DMS79 treated with DMSO at 0.1 percent for 48 hours (cell line): ENCODE measurements at places on chromosomes 5 and 9.

- no peak for DNase-seq
These were observed 101.2 kb downstream of the OLFM1 start for GRCh38 chr9:135188681-135189151.

- DNase-seq: peak; percentile 60
These were observed 372.6 kb downstream of the KDM4C start for GRCh38 chr9:7130266-7130820.

DNA sequence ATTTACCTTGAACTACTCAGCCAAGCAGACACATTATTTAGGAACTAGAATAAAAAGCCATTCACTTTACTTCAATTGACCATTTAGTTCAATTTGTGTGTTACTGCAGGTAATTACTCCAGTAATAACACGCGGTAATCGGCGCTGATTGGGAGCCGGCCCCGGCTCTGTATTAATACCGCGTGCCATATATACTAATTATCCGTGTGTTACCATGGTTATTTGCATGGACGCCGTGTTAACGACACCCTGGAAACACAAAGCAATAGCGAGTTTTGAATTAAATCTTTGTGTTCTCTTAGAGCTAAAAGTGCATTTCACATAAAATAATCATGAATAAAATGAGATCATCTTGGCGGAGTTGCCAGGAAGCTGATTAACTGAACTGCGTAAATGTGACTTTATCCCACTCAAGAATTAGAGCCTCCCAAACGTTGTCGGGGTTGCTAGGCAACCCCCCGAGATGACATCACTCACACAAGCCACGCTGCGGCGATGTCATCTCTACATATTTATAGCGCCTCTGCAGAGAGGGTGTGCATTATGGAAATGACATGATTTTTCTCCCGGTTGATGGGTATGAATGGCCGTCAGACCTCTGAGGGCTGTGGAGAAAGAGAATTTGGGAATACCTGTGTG is 41.4 kb upstream of the RNU6ATAC start:
- DNase-seq: peak; percentile 60

DNA sequence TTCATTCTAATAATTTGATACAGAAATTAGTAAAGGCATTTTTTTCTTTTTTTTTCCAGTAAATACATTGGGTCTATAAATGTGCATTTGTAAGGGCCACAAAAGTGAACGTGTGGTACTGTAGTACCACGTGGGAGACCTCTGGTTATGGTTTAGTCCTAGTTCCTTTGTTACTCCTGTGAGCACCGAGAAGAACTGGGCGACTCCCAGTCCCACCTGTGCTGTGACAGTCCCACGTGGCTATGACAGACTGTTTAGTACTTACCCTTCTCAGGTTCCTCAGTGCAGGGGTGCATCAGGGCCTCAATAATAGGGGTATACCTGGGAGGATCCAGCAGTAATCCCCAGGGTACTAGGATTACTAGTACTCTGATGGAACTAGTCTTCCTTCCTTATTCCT is 49.3 kb downstream of the LRRC70 start:
- DNase-seq: no peak

DNA sequence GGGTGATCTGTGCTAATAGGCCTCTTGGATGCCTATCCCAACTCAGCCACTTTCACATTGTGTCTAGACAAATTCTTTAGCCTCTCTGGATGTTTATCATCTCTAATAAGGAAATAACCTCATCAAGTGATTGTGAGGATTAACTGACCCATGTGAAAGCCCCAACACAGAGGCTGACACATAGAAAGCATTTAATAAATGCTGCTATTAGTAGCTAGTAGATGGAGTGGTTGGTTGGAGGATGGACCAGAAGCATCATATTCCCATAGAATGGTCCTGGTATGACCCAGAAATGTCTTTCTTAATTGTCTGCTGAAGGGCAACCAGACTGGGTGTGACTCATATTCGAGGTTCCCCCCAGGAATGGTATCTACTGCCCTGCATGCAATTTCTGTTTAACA is 124.4 kb downstream of the PIK3R1 start:
- DNase-seq: no peak

DNA sequence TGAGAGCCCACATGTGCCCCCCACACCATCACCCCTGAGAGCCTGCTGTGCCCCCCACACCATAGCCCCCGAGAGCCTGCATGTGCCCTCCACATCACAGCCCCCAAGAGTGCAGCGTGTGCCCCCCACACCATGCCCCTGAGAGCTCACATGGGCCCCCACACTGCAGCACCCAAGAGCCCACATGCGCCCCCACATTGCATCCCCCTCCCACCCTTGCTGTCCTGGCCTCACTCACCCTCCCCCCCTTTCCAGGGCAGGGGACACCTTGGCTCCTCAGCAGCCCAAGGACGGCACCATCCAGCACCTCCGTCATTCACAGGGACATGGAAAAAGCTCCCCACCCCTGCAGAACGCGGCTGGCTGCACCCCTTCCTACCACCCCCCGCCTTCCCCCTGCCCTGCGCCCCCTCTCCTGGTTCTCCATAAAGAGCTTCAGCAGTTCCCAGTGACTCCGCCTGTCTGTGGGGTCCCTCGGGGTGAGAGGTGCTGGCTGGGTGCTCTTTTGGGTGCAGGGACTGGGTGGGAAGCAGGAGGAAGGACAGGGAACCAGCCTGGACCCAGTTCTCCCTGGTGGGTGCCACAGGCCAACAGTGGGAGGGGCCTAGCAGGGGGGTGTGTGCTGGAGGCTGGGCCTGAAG is 5.0 kb downstream of the LCN1 start:
- DNase-seq: no peak

DNA sequence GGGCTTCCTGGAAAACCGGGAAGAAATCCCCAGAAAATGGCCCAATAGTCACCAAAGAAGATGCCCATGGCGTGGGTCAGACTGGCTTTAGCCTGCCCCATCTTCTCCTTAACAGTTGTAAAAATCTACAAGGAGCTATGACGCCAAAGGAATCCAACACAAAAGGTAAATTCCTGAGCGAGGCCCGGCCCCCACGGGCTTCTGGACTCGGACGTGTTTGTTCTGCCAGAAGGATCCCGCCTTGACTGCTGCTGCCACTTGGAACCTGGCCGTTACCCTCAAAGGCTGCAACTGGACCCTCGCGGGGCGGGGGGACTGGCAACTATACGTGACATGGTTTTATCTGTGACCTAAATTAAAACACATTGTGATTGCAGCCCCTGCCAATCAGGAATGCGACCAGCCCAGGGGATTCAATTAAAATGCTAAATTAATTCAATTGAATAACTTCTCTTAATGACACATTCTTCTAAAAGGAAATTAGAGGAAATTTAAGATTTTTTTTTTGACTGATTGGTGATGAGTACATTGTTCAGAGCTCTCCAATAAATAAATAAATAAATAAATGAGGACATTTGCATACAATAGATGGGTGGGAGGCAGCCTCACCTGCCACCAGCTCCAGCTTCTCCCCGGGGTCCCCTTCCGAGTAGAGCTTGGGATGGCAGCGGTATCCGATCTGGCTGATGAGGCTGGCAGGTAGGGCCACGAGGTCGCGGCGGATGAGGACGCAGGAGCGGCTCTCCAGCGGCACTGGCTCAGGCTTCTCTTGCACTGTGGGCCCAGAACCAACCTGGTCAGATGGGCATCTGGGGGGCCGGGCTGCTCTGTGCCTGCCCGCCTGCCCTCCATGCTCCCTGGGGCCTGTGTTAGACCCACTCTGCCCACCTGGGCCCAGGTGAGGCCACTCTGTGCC is 54.7 kb upstream of the UBAC1 start:
- no peak for DNase-seq

DNA sequence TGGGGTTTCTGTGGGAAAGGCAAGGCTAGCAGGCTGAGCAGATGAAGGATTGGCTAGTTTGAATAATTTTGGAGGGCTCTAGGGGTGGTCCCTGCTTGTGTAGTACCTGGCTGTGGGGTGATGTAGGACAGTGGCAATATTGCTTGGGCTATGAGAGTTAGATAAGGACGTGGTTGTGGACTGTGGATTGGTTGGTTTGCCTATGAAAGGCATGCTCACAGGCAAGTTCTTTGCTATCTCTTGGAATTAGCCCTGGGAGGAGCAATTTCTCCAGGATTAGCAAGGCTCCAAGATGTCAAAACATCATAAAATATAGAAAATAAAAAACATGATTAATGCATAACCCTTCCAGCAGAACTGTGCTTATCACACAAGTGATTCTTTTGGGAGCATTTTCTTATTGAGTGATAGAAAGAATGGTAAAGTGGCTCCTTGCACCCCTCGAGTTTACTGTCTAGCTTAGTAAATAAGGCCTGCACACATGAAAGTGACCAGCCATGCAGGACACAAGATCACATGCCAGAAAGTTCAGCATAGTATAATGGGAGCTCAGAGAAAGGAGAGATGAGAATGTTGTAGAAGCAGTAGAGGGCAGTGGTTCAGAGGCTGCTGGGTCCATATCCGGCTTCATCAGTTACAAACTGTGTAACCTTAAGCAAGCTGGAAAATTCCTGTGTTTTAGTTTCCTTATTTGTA is 13.8 kb downstream of the AOPEP start:
- DNase-seq: no peak

- DNase-seq: no peak
These were observed 252.5 kb downstream of the SLIT3 start for GRCh38 chr5:169048181-169049125.

GRCh38 chr5:170269579-170269978 is 28.0 kb downstream of the LCP2 start:
- no peak for DNase-seq

DNA sequence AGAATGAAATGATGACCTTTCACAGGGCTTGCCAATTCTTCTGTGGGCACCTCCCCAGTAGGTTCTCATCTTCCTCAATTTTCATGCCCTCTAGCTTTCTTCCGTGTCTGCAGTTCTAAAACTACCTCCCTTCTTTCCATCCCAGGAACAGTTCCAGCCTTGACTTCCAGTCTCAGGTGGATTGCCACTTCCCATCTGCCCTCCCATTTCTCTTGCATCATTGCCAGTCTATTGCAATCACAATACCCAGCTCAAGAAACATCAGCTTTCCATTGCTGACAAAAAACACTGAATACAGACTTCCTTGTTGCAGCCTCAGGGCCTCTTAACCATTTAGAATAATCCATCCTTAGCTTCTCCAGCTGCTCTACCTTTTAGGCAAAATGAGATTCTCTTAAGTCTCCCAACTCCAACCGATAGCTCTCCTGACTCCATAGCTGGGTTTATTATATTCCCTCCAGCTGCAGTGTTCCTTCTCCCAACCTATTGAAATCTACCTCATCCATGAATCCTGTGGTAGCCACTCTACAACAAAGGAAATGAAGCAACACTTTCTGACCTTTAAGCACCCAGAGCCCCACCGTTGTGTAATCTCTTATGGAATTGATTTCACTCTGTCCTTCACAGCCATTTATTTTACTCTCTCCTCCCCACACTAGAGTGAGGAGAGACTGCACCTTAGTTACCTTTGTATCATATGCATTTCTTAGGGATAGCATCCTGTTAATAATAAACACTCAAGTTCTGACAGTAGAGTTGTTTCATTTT is 75.6 kb upstream of the PCA3 start:
- peak; percentile 53 for DNase-seq

- no peak for DNase-seq
These were observed 74.0 kb downstream of the C9orf85 start for GRCh38 chr9:71985297-71985911.

DNA sequence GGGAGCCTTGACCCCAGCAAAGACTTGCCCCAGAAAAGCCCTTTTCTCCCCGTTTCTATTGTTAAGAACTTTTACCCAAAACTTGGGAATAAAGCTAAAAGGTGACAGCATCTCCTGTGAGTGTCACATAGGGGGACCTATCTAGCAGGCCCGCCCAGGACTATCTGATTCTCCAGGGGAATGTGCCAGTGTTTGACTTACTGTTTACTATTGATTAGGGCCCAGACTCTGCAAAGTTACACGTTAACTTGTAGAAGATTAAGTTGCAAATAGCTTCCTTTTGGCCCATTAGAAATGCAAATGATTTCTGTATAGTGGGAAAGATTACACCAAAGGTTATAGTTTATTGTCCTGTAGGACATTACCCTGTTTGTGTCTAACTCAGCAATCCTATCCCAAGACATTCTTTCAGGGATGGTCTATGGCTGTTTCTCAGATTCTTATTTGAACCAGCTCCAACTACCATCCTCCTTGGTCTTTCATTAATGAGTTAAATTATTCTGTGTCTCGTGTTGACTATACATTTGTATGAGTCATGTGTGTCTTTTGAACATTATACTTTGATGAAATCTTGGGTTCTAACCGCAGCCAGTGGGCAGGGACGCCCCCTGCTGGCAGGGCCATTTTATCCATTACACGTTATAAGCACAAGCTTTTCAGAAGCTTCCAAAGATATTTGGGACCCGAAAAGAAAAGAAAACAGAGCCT is 60.7 kb downstream of the HRH2 start:
- DNase-seq: peak; percentile 26

GRCh38 chr9:134942011-134942787 is 24.5 kb upstream of the FCN1 start:
- DNase-seq: no peak

DNA sequence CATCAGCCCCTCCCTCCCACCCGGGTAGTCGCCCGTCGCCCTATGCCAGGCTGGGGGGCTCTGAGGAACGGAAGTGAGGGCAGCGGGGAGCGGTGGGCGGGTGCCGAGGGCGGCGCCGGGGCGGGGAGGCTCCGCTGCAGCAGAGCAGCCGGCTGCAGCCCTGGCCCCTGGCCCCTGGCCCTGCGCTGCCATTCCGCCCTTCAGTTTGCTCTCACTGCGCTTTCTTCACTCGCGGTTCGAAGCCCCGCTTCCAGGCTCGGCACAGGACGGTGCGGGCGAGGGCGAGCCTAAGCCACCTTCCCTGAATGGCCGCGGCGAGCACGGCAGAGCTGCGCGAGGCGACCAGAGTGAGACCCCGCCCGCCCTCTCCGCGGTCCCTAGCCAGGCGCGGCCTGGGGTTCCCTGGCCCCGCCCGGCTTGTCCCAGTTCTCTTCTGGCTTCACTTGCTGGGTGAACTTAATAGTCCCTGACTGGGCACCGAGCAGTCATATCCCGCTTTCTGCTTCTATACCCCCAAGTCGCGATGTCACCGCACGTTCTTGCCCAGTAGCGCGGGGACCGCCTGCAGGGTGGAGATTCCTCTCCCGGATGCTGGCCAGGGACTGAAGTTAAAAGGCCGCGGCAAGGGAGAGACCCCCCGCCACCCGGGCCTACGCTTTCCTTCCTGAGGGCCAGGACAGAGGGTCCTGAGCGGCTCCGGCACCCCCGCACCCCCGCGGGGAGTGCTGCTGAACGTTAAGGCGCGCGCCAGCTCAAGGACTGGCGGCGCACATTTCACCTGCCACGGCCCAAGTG is 623 bp upstream of the TRIM36 start:
- peak; percentile 51 for DNase-seq

- DNase-seq: peak; percentile 99
These were observed 22.2 kb downstream of the TNFSF8 start for GRCh38 chr9:114908104-114908622.
